HL-60 (cell line): ENCODE measurements at places on chromosomes 1 and 21.

DNA sequence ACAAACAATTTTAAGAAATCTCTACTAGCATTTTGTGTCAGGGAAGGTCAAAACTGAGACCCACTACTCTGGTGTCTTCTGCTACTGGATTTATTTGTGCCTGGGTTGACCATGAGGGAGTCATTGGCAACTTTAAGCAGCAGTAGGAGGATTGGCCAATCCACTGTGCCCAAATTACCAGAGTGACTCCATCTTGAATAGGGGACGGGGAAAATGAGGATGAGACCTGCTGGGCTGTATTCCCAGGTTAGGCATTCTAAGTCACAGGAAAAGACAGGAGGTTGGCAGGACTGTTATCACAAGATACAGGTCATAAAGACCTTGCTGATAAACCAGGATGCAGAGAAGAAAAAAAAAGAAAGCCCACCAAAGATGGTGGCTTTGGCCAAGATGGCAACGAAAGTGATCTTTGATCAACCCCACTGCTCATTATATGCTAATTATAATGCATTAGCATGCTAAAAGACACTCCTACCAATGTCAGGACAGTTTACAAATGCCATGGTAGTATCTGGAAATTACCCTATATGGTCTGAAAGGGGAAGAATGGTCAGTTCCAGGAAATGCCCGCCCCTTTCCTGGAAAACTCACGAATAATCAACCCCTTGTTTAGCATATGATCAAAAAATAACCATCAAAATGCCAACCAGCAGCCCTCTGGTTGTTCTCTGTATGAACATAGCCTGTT is 200.9 kb downstream of the LTN1 start:
- no peak for DNase-seq

DNA sequence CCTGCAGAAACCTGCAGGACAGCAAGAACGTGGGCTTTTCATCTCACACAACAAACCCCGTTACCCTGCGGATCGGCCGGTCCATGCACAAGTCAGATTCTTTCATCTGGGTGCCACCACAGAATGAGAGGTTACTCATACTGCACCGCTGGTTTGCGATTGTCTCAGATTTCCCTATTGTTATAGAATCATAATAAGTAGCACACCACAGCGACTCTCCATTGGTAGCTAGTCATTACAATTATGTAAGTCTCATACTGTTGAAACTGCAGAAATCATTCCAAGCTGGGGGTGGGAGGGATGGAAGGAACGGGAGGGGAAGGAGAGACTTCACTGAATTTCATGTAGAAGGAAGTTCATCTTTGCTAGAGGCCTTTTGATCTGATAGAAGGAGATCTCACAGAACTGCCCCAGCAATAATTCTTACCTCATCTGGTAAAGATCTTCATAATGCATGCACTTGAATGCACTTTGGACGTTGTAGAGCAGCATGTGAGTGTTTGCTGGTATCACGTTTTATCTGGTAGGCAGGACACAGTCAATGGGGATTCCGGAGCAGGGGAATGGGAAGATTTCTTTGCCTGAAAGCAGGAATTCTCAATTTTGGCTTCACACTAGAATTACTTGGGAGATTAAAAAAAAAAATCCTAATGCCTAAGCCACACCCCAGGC is 221.1 kb downstream of the KIF26B start:
- DNase-seq = no peak

GRCh38 chr1:77014073-77014788 is 147.0 kb downstream of the ST6GALNAC5 start:
- DNase-seq = no peak

GRCh38 chr1:113804421-113805255 is 7.6 kb downstream of the RSBN1 start:
- no peak for DNase-seq

GRCh38 chr1:222761083-222761482 is 24.1 kb downstream of the FAM177B start:
- DNase-seq = no peak

GRCh38 chr1:89941110-89941766 is 53.7 kb upstream of the ZNF326 start:
- DNase-seq = peak; percentile 82

GRCh38 chr1:15107058-15107687 is 46.4 kb upstream of the TMEM51 start:
- no peak for DNase-seq
